ENCODE measurements at places on chromosomes 3 and 15. TPM values are rescaled to one million over a fixed set of nuclear protein-coding genes. Genes with fewer than 3 reads are reported as not detected.

LAMB2 gene
- 645 TPM for total RNA-seq

GABPB1 gene
- 18.0 TPM for total RNA-seq

GCHFR gene
- 33.7 TPM for total RNA-seq

- no peaks in the 10 kb centered on the region for H3K36me3 ChIP-seq
- DNase-seq = no peak
- H3K4me1 ChIP-seq = peaks cover 3% of the 10 kb centered on the region
- no peaks in the 10 kb centered on the region for H3K27me3 ChIP-seq
Measured at GRCh38 chr15:28881600-28881999, 4.2 kb upstream of the APBA2 start.

All from adrenal gland (tissue), 19 donors.